ENCODE measurements at places on chromosomes 5 and 9. TPM values are rescaled to one million over a fixed set of nuclear protein-coding genes. Genes with fewer than 3 reads are reported as not detected.

The SPINK13 gene
- not detected for total RNA-seq

The FRRS1L gene
- 0.18 TPM for total RNA-seq

The ADAMTS16 gene
- total RNA-seq = 1.9 TPM

The GRXCR2 gene
- total RNA-seq = not detected

The ANKRD31 gene
- total RNA-seq = 0.03 TPM

The PDCD1LG2 gene
- 0.46 TPM for total RNA-seq

The FOXI1 gene
- total RNA-seq = not detected

The POU5F2 gene
- 0.01 TPM for total RNA-seq

The MTMR12 gene
- 15.0 TPM for total RNA-seq

The IFNA13 gene
- not detected for total RNA-seq

The CLIC3 gene
- 4.5 TPM for total RNA-seq

The SLC6A18 gene
- total RNA-seq = not detected

The SPINK6 gene
- not detected for total RNA-seq

The OBP2B gene
- not detected for total RNA-seq

The PTPRD gene
- 0.30 TPM for total RNA-seq

The TSLP gene
- not detected for total RNA-seq

The NDUFA8 gene
- total RNA-seq = 109 TPM

The OSMR gene
- total RNA-seq = 72.5 TPM

The MCIDAS gene
- total RNA-seq = 2.1 TPM

The RNF180 gene
- total RNA-seq = 0.45 TPM

The C5orf58 gene
- total RNA-seq = not detected

The TRIM36 gene
- total RNA-seq = 1.5 TPM

The C5orf46 gene
- total RNA-seq = not detected

The CARTPT gene
- total RNA-seq = not detected

The OMD gene
- not detected for total RNA-seq

The GABRA6 gene
- not detected for total RNA-seq

The MEGF10 gene
- total RNA-seq = not detected

The PTBP3 gene
- 28.0 TPM for total RNA-seq

The PCDHGC3 gene
- total RNA-seq = 6.5 TPM

The GLDC gene
- 14.0 TPM for total RNA-seq

The TAF11L10 gene
- total RNA-seq = not detected

The MYOZ3 gene
- not detected for total RNA-seq

The SLC25A48 gene
- 0.20 TPM for total RNA-seq

The PCDHGA6 gene
- 0.22 TPM for total RNA-seq

Data from A549 treated with CORT108297 at 1 μM for 4 hours (cell line).